ENCODE measurements at places on chromosomes 3 and 15.

DNA sequence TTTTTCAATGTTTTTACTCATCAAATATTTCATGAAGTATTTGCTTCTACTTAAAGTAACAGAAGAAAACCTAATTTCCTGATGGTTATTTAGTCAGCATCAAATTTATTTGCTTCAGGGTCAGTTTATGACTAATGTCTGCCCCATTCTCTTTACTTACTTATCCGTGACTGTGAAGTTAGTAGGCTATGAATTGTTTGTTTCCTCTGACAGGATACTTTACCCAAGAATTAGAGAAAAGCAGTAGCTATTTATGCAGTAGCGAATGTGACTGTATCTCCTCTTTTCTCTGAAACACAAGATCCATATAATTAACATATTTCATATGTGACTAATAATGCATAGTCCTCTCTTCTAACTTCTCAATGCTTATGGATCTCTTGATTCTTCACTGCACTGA lies 329.9 kb upstream of the ROBO1 start:
- no peak for DNase-seq

DNA sequence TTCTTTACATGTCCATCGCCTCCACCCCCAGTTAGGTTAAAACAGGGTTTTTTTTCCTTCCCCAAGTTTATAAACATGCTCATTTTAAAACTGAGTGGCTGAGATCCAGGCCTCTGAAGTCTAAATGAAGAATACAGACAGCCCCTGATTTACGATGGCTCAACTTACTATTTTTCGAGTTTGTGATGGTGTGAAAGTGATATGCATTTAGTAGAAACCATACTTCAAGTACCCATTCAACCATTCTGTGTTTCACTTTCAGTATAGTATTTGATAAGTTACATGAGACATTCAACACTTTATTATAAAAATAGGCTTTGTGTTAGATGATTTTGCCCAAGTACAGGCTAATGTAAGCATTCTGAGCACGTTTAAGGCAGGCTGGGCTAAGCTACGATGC lies 30.5 kb upstream of the GNB5 start:
- no peak for DNase-seq

DNA sequence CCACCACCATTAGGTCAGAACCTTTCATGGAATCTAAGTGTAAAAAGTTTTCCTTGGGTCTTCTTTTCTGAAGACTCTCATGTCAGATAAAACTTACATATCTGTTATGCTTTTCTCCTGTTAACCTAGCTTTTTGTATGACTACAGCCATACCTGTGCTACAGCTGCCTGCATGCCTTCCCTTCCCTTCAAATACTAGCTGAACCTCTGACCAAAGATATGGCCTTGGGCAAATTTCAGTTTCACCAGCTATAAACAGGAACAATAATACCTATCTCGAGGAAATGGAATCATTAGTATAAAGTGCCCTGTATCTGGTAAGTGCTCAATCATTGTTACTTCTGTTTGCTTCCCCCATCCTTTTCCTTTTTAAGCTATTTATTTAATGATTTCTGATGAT lies 25.0 kb downstream of the GLB1 start:
- no peak for DNase-seq

DNA sequence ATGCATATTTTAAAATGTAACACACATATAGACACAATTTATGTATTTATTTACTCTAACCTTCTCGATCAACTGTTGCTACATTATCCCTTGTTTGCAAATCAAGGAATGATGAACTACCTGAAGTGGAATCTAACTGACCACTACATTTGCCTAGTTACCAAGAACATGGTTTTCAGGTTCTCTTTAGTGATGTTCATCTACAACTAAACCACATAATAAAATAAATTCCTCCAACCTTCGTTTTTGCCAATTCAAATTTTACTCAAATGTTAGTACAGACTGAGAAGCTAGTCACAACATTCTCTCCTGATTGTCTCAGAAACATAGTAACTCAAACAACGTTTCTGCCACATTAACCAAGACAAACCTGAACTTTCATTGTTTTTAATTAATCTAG lies 521.9 kb downstream of the FOXP1 start:
- no peak for DNase-seq

DNA sequence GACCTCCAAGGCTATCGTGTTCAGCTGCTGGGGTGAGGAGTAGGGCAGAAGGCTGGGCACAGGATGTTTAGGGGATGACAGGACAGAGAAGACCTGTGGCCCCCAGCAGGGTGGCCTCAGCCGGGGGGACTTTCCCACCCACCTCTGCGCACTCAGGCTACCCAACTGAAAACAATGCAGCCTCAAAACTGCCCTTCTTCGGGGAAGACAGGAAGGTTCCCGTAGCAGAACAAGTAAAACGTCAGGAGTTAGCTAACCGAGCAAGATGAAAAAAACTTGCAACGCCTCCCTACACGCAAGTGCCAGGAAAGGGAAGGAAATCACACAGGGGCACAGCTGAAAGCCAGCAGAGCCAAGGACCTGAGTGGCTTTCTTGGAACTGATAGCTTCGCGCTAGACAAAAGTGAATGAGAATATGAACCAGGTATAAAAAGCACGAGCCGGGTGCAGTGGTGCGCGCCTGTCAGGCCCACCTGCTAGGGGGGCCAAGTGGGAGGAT lies 38.4 kb upstream of the FURIN start:
- no peak for DNase-seq

Data from stimulated activated CD8-positive, alpha-beta memory T cell treated with anti-CD3 and anti-CD28 coated beads, Interleukin-7, amount 100 ng/mL, for 1 hour (primary cell).